ENCODE measurements at places on chromosomes 5 and 9. TPM values are rescaled to one million over a fixed set of nuclear protein-coding genes. Genes with fewer than 3 reads are reported as not detected.

Gene GPR150
- 0.61 TPM for total RNA-seq

DNA sequence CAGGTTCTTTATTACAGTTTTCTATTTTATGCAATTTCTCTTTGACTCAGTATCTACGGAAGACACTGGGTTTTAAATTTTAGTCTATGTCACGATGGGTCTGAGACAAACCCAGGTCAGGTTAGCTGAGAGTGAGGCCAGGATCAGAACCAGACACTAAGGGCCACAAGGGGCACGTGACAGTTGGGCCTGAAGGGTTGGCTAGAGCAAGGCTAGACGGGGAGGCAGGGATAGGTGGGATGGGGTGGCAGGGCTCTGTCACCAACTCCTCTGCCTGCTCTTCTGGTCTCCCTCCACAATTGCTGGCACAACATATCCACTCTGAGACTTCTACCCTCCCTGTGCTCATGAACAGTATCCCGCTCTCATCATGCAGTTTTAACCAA, 76.4 kb downstream of the MED27 start:
- ATAC-seq, result no peak

GRCh38 chr5:8458038-8458383, 589.1 kb downstream of the MTRR start:
- ATAC-seq, result peak; percentile 2

Gene INSYN2B
- not detected for total RNA-seq

Gene CCL27
- total RNA-seq, result 0.78 TPM

DNA sequence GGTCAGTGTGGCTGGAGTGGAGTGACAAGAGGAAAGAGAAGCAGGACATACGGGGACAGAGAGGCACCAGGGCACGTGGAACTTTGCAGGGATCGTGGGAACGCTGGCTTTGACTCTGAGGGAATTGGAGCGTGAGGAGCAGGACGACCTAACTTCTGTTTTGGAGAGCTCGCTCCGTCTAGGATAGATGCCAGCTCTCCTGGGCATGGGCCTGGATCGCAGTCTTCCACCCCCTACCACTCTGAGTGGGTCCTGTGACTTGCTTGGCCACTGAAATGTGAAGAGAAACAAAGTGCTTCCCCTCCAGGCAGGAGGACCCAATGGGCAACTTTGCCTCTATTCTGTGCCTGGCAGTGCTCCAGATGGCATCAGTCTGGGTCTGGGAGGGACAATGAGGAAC, 8.7 kb upstream of the SH3PXD2B start:
- no peak for ATAC-seq

Gene ADAMTS19
- total RNA-seq, result not detected

Gene DMRTA1
- 0.05 TPM for total RNA-seq

DNA sequence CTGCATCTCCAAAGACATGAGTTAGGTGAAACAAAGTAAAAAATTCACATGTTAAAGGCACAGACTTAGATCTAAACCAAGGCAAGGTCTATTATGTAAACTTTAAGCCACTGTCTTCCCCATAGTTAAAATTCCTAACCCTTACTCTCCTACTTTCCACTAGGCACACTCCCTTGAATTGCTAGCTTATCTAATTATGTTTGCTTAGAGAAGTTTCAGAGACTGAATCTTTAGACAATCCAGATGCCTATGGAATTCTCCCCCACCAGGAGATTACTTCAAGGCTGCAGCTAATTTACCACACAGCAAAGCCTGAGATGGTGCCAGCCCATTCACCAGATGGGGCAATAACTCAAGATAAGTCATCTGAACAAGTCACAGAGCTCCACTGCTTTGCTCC, 803.1 kb upstream of the COX7C start:
- no peak for ATAC-seq

DNA sequence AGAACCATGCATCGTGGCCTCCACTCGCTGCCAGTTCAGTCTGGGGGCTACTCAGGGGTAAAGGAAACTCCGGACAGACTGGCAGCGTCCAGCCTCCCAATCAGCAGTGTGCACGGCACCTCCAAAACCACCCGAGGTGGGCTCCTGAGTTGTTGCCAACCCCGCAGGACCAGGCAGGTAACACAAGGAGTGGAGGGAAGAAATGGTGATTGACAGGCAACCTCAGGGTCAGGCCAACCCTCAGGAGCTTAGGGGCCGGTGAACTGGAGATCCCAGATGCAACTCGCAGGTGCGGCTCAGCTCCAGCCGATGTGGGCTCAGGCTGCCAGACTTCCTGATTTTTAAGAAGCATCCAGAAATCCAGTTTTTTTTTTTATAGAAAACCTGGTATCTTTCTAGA, 37.3 kb upstream of the AKNA start:
- ATAC-seq, result no peak

Gene C9orf57
- total RNA-seq, result not detected

DNA sequence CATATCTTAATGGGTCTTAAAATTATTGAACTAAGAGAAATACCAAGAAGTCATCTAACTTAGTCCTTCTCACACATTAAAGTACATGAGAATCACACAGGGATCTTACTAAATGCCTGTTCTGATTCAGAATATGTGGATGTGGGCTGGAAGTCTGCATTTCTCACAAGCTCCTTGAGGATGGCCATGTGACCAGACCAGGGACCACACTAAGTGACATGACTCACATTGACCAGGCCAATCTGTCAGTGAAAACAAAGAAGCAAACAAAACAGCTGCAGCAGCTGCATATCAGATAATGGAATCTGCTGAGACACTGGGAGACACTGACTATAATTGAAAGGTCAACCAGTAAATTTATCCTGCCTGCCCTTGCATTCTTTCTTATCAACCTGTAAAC, 110.5 kb downstream of the ADAMTS12 start:
- no peak for ATAC-seq

GRCh38 chr5:116566251-116566650, 8.4 kb downstream of the SEMA6A start:
- ATAC-seq, result no peak

Gene SOWAHA
- total RNA-seq, result not detected

Gene PCDHGA5
- not detected for total RNA-seq

DNA sequence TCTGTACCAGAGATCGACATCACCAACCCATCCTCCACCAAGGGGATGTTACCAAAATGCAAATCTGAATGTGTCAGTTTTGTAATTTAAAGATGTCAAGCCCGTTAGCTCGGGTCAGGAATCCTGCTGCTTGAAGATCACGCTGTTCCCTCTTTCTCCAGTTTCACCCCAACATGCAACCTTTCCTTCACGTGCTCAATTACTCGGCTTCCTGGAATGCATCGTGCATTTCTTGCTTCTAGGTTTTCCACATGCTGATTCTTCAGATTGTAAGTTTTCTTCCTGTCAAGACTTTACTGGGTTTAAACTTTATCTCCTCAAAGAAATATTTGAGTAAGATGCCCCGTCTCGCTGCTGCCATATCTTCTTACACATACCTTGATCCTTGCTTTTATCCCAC, 209.5 kb upstream of the SNX2 start:
- no peak for ATAC-seq

Gene TLE1
- 0.97 TPM for total RNA-seq

DNA sequence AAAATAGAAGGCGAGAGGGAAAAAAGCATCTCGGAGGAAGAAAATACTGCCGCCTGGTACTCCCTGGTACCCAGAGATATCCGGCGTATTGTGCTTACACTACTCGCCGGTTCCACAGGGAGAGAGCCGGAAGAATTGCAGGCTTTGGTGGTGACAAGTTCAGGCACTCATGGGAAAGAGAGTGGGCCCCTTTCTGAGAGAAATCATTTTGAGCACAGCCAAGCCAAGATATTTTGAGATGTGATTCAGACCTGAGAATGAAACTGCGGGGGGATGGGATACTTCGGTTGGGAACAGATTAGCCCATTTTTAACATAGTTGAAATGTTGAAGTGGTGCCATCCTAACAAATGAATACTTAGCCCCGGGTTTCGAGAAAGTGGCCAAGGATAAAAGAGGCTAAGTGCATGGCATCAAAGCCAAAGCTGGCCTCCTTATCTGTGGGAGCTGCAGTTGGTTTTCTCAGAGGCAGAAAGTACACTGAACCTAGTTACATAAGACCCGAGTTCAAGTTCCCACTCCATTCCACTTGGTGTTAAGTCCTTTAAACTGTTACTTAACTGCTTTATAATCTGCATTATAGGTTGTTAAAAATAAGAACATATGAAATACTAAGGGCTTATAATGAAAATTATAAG, 62.7 kb downstream of the SLC1A3 start:
- no peak for ATAC-seq

DNA sequence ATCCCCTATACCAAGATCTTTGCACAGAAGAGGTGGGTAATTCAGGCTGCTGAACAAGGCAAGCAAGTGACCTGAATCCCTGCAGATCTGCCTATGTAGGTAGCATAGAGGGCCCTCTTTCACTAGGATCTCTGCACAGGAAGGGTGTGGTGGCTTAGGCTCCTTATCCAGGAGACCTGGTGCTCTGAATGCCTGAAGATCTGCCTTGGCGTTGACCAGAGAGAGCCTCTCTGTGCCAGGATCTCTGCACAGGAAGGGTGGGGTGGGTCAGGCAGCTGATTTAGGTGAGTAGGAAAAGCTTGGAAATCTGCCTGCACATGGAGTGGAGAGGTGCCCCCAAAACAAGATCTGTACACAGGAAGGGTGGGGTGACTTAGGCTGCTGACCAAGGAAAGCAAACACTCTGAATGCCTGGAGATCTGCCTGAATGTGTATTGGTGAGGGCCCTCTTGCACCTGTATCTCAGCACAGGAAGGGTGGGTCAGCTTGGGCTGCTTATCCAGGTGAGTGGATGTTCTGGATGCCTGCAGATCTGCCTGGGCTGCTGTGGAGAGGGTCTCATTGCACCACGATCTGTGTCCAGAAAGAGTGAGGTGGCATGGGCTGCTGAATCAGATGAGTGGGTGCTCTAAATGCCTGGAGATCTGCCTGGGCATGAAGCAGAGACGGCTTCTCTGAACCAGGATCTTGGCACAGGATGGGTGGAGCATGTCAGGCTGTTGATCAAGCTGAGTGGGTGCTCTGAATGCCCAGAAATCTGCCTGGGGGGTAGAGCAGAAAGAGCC, 365.9 kb downstream of the DMAC1 start:
- no peak for ATAC-seq

DNA sequence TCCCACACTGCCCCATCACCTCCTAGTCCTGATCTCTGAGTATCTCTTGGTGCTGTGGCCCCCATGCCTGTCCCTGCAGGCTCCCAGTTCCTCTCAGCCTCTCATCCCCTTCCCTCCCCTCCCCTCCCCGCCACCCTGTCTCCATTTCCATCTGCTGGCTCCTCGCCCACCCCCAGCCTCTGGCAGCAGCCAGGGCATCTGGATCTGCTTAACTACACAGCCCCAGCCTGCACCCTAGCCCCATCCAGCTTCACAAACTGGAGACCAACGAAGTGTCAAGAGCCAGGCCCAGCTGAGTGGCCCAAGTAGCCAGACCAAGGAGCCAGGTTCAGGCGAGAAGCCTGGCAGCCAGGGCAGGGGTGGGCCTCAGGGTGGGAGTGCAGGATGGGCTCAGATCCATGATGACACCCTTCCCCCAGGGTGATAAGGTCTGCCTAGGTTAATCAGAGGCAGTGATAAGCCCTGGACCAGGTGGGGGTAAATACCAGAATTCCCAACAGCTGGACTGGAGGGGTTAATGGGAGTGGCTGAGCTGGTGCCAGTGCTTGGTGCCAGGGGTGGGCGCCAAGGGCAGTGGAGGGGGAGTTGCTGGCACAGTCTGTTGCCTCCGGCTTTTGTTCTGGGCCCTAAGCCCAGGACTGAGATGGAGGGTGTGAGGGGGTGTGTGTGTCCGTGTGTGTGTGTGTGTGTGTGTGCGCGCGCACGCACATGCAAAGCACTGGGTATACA, 2.5 kb downstream of the IL11RA start:
- ATAC-seq, result no peak

Gene ARSI
- not detected for total RNA-seq

- ATAC-seq, result peak; percentile 95
Observed at GRCh38 chr5:119063579-119064379, 7.1 kb upstream of the DMXL1 start.

- no peak for ATAC-seq
Observed at GRCh38 chr5:41413074-41413473, 97.3 kb downstream of the PLCXD3 start.

DNA sequence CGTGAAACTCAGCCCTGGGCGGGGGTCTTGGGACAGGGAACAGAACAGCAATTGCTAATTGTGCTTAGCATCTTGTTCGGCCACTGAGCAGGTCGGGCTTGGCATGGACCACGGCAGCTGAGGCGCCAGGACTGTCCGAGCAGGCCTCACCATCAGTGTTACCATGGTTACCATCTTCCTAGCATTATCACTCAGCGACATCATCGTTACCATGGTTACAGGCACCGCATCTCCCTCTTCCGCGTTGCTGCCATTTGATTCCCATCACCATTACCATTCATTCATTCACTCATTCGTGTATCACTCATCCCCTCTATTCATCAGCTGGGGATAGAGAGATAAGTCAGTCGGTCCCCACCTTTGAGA, 81.0 kb upstream of the ZBTB43 start:
- no peak for ATAC-seq

DNA sequence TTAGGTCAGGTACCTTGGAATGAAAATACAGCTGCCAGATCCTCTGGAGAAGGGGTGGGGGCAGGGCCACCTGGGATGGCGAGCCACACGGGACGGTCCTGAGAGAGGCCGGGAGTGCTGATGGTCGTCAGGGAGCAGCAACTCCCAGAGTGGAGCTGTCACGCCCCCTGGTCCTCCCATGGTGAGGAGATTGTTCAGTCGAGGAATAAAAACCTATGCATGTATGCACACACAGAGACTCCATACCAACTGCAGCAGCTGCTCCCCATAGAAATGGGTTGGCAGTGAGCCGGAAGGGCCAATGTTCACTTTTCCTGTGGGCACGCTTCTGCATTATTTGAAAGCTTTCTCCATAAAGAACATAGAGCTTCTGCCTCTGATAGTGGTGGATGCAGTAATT, 45.2 kb upstream of the SEMA4D start:
- ATAC-seq, result no peak

Gene SPATA31E1
- total RNA-seq, result not detected

Gene RANBP17
- not detected for total RNA-seq

Gene ARRDC1
- total RNA-seq, result 43.0 TPM

DNA sequence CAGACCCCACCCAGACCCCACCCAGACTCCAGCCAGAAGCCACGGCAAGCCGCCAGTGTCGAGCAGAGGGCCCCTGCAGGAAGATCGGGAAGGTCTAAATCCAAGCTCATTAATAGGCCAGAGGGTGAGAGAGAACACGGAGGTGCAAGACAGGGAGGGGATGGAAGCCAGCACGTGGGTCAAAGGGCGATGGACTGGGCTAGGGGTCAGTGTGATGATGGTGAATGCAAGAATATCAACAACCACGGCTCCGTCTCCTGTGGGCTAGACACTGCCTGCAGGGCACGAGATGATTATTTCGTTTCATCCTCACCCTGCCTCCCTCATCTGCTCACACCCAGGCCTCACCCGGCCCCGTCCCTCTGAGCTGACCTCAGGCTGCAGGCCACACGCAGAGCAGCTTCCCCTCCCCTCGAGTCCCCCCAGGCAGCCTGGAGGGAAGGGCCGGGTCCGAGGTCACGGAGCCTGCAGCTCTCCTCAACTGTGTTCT, 122.0 kb downstream of the COL23A1 start:
- ATAC-seq, result no peak

GRCh38 chr5:98638701-98639100, 134.8 kb upstream of the RGMB start:
- no peak for ATAC-seq

All from activated T-helper 17 cell treated with anti-CD3 and anti-CD28 coated beads, Interleukin-2, amount 50 U/mL, for 72 hours (primary cell).